ENCODE measurements at places on chromosomes 1 and 21. TPM values are rescaled to one million over a fixed set of nuclear protein-coding genes. Genes with fewer than 3 reads are reported as not detected.

DNA sequence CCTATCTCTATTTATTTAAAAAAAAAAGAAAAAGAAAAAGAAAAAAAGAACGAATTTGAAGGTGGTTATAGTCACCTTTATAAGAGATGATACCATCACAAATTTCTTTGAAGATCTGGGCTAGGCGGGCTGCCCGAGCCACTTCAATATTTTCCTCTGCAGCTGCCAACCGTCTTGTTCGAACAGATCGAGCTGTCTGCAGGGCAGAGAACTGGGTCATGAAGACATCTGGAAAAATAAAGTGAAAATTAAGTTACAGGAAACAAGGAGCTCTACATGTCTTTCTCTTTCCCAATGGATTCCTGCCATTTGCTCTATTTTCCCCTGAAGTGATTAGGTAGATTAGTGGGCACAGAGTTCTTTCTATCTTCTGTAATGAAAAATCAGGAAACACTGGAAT lies 31.9 kb downstream of the RUSC1 start:
- DNase-seq = no peak

DNA sequence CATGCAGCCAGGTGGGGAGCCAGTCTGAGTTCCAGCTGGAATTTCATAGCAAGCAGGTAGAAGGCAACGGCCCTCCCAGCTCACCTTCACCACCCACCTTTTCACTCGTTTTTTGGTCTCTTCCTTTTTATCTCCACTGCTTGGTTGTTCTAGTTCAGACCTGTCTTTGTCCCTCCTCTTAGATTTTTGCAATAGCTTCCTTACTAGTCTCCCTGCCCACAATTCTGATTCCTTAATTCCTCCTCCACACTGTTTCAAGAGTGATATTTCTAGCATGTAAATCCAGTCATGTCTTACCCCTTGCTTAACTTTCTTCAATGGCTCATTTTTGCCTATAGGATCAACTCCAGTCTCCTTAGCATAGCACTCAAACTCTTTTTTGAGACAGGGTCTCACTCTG lies 119.6 kb downstream of the TMEM53 start:
- no peak for DNase-seq

DNA sequence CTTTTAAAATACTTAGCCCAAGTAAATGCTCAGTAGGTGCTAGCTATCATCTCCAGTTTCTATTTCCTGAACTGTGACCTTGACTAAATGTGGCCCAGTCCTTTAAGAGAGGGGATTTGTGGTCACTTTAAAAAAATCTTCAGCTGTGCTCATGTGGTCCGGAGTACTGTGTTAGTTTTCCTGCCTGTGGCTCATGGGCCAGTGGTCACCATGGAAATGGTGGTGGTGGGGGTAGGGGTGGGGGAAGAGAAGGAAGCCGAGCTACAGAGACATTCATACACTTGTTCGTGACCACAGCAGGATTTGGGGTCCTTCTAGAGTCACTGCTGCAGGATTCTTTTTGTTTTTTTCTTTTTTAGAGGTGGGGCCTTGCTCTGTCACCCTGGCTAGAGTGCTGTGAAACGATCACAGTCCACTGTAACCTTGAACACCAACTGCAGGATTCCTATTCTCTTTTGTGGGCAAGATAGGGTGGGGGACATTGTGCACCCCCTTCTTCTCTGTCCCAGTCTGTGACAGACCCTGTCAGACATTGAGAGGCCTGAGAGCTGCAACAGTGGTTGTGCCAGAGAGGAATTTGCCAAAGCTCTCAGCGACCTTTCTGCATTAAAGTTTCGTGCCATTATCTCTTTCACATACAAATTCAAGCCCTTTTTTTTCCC lies 25.8 kb downstream of the KIF26B start:
- DNase-seq = peak; percentile 20

- DNase-seq = no peak
These were observed 209.5 kb downstream of the ZP4 start for GRCh38 chr1:237681210-237681609.

- DNase-seq = no peak
These were observed 69.0 kb downstream of the CD46 start for GRCh38 chr1:207820568-207821463.

GRCh38 chr1:29305943-29306342 lies 69.6 kb downstream of the PTPRU start:
- no peak for DNase-seq

DNA sequence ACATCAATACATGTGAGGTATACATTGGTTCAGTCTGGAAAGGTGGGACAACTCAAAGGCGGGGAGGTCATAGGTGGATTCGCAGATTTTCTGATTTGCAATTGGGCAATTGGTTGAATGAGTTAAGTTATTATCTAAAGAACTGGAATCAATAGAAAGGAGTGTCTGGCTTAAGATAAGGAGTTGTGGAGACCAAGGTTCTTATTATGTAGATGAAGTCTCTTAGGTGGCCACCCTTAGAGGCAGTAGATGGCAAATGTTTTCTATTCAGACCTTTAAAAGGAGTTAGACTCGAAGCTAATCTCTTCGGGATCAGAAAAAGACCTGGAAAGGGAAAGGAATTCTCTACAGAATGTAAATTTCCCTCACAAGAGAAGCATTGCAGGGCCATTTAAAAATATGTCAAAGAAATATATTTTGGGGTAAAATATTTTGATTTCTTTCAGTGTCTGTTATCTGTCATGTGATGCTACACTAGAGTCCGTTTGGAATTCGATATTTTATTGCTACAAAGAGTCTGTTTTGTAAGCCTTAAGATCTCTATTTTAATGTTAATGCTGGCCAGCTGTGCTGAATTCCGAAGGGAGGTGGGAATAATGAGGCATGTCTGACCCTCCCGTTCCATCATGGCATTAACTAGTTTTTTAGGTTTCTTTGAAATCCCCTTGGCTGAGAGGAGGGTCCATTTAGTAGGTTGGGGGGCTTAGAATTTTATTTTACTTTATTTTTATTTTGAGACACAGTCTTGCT lies 265.1 kb downstream of the PTPRU start:
- no peak for DNase-seq

- DNase-seq = no peak
These were observed 248.1 kb upstream of the FMN2 start for GRCh38 chr1:239843541-239843940.

GRCh38 chr1:171084091-171084490 lies 6.6 kb upstream of the FMO3 start:
- DNase-seq = no peak

GRCh38 chr1:86082183-86082582 lies 74.4 kb downstream of the COL24A1 start:
- DNase-seq = no peak

GRCh38 chr1:93694819-93695218 lies 13.2 kb upstream of the BCAR3 start:
- no peak for DNase-seq

GRCh38 chr1:211616965-211617297 lies 38.0 kb upstream of the SLC30A1 start:
- DNase-seq = no peak

- no peak for DNase-seq
These were observed 167.1 kb upstream of the GJB5 start for GRCh38 chr1:34587761-34588160.

DNA sequence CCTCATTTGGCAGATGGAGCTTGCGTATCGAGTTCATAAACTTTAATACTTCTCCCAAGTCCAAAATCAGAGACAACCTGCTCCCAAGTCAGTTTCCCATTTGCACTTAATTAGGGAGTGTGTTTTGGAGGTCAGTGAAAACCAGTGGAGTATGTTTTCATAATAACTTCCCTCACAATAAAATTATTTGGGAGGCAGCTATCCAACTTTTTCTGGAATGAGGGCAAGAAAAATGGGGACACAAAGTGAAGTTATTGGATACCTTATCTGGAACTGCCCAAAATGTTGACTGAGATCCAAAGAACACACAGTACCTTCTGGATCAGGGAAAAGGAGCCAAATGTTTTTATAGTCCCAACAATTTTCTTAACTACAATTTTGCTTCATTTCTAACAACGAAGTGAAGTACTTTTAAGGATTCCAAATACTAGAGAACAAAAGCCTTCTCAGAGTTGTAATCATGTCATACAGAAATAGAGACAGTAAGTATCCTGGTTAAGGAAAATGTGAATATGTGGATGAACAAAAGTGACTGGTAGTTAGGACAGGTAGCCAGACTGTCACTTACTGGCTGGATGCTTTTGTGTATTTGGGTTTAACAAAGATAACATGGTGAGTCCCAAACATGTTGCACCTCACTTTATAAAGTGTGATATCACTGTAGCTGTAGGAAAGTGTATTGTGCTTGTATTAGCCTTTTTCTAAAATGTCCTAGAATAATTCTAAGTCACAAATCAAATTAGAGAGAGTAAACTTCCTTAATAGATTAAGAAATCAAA lies 325.0 kb downstream of the HLX start:
- DNase-seq = peak; percentile 12

DNA sequence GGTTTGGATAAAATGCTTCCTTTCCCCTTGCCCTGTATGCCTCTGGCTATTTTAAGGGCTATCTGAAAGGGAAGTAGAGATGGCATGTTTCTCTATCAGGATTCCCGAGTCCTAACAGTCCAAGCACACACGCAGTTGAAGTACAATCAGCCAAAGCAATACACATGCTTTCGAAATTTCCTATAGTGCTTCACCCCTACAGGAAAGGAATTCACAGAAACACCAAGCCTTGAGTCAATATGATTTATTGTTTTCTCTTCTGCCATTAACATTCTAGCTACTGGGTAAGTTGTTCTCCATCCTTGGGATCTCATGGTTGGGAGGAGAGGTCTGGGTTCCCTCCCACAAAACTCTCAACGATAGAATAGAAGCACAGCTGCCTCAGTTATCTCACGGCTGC lies 8.7 kb downstream of the ITLN1 start:
- no peak for DNase-seq

DNA sequence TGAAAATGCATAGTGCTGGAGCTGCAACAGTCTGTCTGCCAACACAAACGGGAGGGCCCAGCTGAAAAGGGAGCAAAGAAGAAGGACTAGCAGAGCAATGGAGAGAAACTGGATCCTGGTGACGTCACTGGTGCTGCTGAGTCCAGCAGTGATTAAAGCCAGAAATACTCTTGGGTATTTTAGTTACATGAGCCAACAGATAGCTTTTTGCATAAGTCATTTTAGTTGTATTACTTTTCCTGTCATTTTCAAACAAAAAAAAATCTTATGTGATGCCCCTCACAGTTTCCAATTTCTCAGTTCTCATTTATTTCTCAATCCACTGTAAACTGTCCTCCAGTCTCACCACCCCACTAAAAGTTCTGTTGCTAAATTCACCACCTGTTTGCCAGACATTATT lies 38.7 kb upstream of the NEK7 start:
- peak; percentile 89 for DNase-seq

- no peak for DNase-seq
These were observed 46.3 kb downstream of the RNF115 start for GRCh38 chr1:145777357-145778145.

GRCh38 chr1:6037338-6037762 lies 8.3 kb upstream of the KCNAB2 start:
- no peak for DNase-seq

The PHLDA3 gene
- total RNA-seq = 33.1 TPM

The WNT9A gene
- total RNA-seq = 14.6 TPM

The GJA9 gene
- total RNA-seq = not detected

The CDC42 gene
- 288 TPM for total RNA-seq

The PTPRU gene
- 42.5 TPM for total RNA-seq

The LY9 gene
- 0.62 TPM for total RNA-seq

The CYP2J2 gene
- total RNA-seq = 24.1 TPM

The COL24A1 gene
- 4.9 TPM for total RNA-seq
